ENCODE measurements at places on chromosomes 2 and 18.

DNA sequence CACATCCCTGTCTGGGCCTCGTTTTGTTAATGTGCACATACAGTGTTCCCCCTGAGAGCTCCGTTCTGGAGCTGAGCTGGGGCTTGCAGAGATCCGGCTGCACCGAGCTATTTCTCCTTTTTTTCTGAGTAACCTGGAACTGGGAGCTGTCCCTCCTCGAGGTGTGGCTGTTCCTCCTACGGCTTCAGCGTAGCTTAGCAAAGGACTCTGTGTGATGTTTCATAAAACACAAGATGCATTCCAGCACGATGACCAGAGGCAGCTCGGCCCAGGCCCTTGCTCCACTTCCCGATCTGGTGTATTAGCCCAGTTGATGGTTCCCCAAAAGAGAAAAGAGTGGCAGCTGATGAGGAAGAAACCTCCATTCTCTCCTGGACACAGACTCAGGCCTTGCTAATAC, 103.0 kb downstream of the FAM210A start:
- DNase-seq, result no peak

DNA sequence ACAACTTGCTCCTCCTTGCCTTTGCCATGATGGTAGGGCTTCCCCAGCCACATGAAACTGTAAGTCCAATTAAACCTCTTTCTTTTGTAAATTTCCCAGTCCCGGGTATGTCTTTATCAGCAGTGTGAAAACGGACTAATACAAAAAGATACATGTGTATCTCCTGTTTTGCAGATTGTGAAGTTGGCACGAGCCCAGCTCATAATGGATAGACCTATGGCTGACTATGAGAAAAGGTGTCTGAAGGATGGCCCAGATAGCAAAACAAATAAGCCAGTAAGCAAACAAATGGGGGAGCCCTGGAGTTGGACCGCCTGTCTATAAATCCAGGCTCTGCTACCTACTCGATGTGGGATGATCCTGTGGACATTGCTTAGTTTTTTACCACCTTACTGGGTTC, 15.5 kb upstream of the PRKCE start:
- DNase-seq, result no peak

DNA sequence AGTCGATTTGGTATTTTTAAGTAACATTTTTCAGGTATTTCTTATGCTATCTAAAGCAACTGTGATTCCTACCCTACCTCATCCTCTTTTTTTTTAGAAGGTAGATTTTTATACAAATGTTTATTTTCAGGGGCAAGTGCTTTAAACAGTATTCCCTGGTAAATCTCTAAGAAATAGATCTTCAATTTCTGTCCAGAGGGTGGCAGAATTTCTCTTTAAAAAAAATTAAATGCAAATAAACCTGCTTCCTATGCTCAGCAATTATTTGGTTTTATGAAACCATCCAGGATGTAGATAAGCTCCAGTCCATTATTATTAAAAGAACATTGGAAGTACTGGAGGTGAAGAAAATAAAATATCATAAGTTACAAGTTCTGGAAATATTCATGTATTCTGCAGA, 191.9 kb downstream of the MYO3B start:
- DNase-seq, result no peak

DNA sequence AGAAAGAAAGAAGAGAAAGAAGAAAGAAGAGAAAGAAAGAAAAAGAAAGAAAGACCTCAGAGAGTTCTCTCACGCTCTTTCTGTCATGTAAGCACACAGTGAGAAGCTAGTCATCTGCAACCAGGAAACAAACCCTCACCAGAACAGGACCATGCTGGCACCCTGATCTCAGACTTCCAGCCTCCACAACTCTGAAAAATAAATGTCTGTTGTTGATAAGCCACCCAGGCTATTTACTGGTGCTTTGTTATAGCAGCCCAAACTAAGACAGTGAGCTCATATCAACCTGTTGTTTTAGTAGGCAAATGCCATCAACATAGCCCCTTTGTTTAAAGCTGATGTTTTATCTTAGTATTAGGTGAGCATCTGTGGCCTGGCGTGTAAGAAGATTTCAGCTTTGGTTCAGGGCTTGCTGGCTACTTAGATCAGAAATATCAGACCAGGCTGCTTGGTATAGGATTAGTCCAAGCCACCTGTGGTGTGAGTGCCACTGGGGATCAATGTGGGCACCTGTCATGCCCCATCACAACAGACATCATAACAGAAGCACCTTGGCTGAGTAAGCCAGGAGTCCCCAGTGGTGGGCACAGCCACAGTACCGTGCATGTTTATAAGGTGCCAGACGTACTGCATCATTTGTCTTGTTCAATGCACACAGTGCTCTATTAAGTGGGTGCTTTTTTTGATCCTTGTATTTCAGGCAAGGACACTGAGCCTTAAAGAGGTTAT, 94.4 kb downstream of the LBH start:
- no peak for DNase-seq

DNA sequence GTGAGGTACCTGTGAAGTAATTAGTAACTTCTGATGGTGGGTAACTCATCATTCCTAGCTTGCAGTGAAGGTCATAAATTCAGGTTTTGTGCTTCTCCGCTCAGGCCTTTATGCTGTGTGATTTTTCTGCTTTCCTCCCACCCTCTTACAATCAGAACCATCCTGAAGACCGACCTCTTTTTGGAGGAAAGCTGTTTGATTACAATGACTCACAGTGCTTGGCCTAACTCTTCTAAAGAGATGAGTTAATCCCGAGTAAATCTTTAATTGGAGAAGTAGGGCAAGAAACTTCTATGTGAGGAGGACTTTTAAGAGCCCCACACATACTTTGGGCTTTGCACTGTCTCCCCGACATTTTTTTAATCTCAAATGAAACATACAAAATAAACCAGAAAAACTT, 53.1 kb downstream of the TTC27 start:
- no peak for DNase-seq

DNA sequence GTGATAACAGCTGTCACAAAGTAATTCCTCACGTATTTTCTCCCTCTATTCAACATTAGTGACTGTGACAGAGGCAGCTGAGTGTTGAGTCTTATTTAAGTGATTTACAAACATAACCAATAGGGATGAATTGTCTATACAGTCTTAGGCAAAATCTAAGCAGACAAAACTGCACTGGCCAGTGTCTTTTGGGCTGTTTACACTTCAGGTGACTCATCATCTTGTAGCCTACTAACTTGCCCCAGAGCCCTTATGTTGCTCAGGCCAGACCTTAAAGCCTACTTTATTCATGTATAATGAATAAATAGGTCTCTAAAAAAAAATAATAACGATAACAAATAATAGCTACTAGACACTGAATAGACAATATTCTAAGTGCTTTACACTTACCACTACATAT, 17.2 kb downstream of the THOC1 start:
- no peak for DNase-seq

DNA sequence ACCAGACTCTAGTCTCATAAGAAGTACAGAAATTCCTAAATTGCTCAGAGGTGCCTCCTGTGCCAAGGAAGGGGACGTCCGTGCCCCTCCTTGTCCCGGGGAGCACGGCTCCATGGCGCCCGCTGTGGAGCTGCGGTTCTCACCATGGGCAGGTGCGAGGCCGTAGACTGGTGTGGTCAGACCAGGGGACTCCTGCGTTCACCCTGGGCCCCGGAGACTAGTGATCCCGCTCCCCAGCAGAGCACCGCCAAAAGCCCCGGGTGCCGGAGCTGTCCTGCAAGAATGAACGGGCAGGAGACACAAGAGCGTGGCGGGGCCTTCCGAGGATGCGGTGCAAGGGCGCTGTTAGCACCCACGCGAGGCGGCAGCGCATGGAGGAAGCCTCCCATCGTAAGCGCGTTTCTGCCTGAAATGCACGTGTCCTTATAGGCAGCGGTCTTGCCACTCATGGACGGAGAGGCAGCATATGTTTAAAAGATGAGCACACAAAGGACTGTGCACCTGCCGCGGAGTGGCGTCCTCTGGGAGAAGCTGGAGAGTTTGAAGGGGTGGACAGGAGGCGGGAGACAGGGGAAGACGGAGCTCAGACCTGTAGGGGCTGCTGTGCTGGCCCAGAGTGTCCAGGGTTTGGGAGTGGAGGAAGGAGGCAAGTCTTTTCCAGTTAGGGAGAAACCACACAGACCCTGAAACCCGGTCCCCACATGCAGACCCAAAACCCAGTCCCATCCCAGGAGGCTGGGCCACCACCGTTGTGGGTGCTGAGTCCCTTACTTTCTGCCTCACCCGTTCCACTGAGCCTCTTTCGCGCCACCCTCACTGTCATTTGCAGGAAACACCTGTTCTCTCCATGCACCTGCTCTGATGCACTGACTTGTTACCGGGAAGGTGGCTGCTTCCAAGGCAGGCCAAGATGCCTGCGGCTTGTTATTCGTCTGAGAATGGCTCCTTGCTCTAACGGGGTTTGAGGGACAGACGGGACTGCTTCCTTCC, 7.5 kb upstream of the KCNG2 start:
- DNase-seq, result no peak

DNA sequence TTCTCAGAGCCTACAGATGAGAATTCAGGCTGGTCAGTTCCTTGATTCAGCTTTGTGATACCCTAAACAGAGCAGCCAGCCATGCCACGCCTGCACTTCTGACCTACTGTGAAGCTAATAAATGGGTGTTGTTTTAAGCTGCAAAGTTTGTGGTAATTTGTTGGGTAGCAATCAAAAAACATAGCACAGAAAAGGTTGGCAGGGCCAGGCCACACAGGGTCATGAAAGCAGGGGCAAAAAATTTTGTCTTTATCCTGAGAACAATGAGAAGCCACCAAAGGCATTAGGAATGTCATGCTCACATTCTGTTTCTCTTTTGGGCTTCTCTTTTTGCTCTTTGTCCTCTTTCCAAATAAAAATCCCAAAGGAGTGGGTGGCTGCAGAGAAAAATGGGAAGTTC, 385.9 kb downstream of the TXNL1 start:
- DNase-seq, result no peak

- DNase-seq, result no peak
These were observed 8.4 kb downstream of the NCAPH start for GRCh38 chr2:96344011-96344410.

GRCh38 chr2:24828238-24828996, 35.2 kb downstream of the CENPO start:
- no peak for DNase-seq

Data from activated T-cell treated with anti-CD3 and anti-CD28 coated beads for 24 hours (primary cell).